Hematopoietic multipotent progenitor cell (in vitro differentiated cells): ENCODE measurements at places on chromosomes 16 and 17.

DNA sequence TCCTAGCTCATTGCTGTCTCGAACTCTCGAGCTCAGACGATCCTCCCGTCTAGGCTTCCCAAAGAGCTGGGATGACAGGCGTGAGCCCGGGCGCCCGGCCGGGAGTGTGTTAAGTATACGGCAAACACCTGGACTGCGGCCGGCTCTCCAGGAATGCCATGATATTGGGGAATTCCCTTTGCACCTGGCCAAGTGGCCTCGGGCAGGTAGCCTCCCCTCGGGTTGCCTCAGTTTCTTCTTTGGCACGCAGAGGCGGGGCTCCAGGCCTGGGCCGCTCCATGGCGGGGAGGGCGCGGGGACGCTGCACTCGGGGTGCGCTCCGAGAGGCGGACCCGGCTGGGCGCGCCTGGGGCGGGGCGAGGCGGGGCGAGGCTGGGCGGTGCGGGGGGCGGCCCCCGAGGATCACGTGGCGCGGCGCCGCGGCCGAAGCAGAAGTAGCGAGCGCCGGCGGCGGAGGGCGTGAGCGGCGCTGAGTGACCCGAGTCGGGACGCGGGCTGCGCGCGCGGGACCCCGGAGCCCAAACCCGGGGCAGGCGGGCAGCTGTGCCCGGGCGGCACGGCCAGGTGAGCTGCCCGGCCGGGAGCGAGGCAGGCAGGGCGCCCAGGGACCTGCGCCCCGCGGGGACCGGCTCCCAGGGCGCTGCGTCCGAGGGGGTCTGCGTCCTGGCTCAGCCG lies at the start of gene PLCG2:
TSS of gene PLCG2 (plus strand) at position 431 of the 675 bp plus-strand sequence. CDS start 6,699 bp downstream, outside the sequence.
- DNase-seq, result peak; percentile 4

DNA sequence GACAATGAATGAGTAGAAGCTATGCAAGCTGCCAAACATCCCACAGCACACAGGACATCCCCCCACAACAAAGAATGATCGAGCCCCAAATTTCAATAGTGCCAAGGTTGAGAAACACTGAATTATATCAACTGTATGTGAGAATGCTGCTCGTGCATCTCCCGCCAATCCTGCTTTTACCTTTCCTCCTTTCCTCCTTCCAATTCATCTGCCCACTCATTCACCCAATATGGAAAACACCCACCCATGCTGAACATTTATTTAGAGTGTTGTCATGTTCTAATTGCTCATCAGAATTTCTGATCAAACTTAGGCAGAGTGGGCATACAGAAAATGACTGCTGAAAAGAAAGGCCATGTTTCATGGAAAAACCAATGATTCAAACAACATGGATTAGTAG lies 183.0 kb downstream of the TMEM114 start:
- DNase-seq, result no peak

- no peak for DNase-seq
These were observed 14.2 kb downstream of the TERF2 start for GRCh38 chr16:69371564-69371963.

- no peak for DNase-seq
These were observed 798.4 kb upstream of the EEF2KMT start for GRCh38 chr16:5895976-5896375.

- DNase-seq, result no peak
These were observed 89.5 kb upstream of the BCAR1 start for GRCh38 chr16:75340741-75341491.

DNA sequence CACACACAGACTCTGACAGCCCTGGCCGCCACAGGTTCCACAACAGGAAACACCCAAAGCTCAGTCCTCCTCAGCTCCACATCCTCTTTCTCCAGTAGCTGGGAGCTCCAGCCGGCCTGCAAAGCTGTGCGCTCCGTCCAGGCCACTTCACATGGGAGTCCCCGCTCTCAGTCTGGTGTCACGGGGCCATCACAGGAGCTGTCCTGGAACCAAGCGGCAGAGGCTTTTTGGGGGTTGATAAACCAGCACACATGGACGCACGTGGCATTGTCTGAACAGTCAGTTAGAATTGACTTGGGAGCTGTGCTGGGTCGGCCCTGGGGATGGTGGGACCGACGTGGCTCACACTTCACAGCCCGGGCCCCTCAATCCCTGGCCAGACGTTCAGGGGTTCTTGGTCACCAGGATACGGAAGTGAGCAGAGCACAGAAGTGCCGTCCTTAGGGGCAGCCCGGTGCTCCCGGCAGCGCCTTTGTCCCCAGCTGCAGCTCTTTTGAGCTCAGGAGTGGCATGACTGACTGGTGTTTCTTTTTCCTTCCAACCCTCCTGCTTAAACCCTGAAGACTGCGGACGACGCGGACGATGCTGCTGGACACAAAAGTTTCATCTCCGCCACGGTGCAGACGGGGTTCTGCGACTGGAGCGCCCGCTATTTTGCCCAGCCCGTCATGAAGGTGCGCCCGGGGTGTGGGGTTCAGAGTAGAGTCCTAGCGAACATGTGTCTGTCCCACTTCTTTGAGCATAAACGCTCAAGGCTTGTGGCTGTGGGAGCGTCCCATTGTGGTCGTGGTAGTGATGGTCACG lies 66.6 kb upstream of the CHMP6 start:
- DNase-seq, result no peak
